ENCODE measurements at places on chromosomes 7 and 10.

- DNase-seq = no peak
Measured at GRCh38 chr7:35971133-35971891, 170.5 kb downstream of the SEPTIN7 start.

DNA sequence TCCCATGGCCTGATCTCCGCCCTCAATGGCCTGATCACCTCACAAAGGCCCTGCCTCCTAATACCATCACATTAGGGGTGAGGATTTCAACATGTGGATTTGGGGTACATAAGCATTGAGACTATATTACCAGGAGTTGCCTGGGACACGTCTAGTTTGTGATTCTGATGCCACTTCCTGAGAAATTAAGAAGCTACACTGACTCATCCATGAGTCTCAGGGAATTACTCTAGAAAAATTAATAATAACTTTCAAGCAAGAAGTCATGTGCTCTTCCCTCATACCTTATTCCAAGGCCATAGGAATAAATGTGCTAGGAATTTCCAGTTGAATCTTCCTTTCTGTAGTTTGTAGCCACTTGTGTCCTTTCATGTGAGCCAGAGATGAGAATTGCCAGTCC lies 519.3 kb upstream of the MKI67 start:
- no peak for DNase-seq

- no peak for DNase-seq
Measured at GRCh38 chr10:3401491-3401938, 228.9 kb upstream of the PITRM1 start.

DNA sequence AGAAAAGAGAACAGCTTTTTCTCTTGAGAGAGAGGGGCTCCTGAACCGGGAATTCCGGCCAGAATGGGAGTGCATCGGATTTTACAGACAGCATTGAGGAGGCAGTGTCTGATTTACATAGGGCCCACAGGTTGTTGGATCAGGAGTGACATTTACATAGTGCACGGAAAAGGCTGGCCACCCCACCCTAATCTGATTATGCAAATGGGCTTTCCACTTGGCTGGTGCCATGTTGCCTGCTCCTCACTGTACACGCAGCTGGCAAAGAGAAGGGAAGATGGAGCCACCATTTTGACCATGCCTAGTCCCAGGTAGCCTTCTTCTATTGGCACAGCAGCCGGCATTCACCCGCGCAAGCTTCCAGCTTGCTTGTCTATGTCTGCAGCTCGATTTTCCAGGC lies 77.5 kb upstream of the FAM171A1 start:
- DNase-seq = no peak

GRCh38 chr10:14123139-14123538 lies 207.6 kb downstream of the FRMD4A start:
- DNase-seq = no peak

DNA sequence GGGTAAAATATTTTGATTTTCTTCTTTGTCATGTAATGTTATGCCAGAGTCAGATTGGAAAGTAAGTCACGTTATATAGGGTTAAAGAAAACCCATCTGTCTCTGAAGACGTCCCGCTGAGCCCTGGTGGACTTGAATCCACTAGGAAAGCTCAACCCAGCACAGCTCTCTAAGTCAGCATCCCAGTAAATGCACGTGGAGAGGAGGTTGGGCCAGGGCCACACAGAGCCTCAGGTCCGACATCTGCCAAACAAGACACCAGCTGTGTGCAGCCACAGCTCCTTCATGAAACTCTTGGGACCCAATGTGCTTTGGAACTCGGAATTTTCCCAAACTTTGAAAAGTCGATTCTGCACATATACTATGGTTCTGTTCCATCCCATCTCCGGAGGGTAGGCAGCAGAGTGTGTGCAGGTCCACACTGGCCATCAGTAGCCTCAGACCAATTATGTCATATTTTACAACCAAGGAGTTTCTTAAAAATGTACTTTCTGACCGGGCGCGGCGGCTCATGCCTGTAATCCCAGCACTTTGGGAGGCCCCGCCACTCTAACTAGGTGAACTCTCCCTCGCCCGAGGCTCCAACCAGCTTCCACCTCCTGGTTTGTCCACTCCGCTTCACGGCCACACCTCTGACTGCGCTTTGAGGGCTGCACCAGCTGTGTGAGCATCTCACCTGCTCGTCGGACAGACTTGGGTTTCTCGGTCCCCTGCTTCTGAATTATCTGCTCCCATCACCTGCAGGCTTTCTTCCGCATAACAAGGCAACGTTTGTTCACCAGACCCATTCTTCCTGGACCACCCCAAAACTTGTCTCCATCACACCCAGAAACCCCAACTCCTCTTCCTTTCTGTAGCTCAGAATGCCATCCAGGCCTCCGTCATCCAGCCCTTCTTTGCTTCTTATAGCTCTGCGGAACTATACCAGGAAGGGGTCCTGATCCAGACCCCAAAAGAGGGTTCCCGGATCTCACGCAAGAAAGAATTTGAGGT lies 29.7 kb upstream of the DNAJB6 start:
- DNase-seq = no peak

DNA sequence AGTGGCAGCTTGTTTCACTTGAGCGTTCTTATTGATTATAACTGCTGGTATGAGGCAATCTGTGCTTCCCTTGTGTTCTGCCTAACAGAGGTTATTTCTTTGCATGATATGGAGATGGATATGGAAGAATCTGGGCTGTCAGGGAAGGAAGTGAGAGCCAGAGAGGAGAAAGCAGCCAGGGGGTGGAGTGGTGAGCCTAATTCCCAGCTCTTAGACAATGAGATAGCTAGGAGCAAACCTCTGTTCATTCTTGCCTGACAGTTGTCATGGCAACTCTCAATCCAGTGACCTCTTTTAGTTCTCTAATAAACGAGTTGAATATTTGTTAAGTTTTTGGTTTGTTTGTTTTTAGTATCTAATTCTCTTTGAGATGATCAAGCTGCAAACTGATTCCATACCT lies 214.3 kb downstream of the NRG3 start:
- no peak for DNase-seq

- DNase-seq = no peak
Measured at GRCh38 chr7:100190048-100190711, 12.5 kb downstream of the STAG3 start.

- DNase-seq = no peak
Measured at GRCh38 chr10:113552014-113552413, 839 bp upstream of the HABP2 start.

- DNase-seq = no peak
Measured at GRCh38 chr7:27936768-27937102, 196.8 kb downstream of the TAX1BP1 start.

- no peak for DNase-seq
Measured at GRCh38 chr10:102678842-102679289, 34.6 kb downstream of the TRIM8 start.

DNA sequence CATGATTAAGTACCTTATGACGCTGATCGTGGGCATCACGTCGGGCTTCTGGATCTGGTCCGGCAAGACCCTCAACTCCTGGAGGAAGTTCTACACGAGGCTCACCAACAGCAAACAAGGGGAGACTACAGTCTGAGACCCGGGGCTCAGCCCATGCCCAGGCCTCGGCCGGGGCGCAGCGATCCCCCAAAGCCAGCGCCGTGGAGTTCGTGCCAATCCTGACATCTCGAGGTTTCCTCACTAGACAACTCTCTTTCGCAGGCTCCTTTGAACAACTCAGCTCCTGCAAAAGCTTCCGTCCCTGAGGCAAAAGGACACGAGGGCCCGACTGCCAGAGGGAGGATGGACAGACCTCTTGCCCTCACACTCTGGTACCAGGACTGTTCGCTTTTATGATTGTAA lies 2.5 kb downstream of the FZD1 start:
- no peak for DNase-seq

GRCh38 chr7:127383123-127383835 lies 9.2 kb downstream of the ZNF800 start:
- DNase-seq = no peak

DNA sequence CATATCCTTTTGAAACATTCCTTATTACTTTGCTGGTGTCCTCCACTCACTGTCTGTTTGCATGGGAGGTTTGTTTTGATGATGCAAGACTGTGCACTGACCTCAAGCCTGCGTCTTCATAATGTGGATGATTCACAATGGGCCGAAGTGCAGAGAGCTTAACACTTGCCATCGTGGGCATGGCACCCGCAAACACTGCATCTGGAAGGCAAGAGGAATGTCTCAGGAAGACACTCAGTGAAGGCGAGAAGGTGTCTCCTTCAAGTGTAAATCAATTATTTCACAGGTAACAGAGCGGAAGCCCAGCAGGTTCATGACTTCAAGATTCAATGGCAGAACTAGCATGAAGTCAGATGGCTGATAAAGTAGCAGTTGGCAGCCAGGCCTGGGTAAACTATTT lies 98.1 kb downstream of the DPY19L1 start:
- no peak for DNase-seq

DNA sequence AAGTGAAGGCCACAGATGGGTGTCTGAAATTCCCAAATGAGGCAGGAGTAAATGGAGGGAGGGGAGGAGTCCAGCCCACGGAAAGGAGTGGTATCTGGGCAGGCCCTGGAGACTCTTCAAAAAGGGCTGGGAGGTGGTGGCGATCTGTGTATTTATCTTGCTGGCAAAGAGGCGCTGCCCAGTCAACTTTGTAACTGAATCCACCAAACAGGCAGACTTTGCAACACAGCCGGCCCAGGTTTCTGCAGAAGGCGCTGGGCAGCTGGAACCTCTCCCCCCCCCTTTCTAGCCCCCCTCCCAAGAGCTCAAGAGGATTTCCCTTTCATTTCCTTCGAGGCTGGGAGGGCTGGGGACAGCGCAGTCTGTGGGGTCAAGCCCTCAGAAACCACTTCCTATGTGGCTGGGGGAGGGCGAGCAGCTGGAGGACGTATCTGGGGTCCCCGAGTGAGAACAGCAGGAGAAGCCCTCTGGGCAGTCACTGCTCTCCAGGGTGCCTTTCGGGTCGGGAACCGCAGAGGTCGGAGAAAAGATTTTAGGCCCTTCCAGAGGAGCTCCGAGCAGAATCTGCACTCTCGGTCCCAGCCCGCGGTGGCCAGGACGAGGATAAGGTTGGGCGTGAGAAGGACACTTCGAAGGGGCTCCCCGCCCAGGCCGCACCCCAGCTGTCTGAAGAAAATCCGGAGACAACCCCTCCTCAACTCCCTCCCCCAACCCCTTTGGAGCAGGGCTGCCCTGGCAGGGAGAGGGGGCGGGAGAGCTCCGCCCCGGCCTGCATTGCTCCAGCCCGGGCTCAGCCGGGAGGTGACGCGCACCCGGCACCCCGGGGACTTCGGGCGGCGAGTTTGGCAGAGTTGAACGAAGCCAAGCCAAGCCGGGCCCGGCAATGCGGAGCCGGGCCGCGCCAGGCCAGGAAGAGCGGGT lies 965 bp downstream of the ZCCHC24 start:
- DNase-seq = peak; percentile 43

DNA sequence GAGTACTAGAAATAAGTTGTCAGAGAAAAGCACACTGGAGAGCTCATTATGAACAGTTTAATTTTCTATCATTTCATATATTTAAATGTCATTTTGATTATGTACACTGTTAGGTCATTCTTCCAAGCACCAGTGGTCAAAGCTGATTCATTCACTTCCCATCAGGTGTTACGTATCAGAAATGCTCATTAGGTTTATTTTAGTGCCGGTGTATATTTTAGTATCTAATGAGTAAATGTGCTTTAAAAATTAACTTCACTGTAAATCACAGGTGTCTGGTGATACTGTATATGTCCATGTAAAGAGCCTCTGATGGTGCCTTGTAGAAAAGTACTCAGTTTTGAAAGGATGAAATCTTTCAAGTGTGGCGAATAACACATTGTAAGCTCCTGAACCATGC lies 3.5 kb downstream of the DMTF1 start:
- no peak for DNase-seq

- no peak for DNase-seq
Measured at GRCh38 chr10:4194231-4194630, 409.2 kb upstream of the KLF6 start.

DNA sequence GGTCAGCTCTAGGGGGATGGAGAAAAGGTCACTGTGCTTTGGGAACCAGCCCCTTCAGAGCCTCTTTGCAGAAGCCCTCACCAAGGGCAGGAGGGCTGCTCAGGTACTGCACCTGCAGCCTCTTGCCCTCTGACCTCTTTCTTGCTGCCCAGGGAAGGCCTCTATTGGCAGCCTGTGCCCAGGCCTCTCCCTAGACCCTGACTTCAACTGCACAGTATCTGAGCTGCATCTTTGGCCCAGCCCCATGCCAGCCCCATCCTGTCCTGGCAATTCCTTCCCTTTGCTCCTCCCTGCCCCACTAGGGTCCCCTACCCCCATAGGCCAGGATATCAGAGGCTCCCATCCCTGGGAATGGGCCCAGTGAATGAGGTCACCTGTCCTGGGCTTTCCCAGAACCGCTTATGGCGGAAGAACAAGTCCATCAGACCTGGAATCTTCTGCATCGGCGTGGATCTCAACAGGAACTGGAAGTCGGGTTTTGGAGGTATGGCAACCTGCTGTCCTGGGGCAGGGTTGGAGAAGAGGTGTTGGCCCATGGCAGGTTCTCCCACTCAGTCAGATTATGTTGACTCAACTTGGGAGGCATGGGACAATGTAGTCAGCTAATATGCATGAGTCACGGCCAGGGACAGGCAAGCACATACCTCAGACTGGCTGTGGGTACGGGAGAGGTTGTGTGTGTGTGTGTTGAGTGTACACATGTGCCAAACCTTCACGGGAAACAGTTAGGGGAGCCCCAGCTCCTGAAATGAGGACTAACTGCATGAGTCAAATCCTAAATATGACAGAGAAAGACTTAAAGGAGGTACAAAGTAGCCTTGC lies 17.1 kb upstream of the CPA1 start:
- DNase-seq = no peak

DNA sequence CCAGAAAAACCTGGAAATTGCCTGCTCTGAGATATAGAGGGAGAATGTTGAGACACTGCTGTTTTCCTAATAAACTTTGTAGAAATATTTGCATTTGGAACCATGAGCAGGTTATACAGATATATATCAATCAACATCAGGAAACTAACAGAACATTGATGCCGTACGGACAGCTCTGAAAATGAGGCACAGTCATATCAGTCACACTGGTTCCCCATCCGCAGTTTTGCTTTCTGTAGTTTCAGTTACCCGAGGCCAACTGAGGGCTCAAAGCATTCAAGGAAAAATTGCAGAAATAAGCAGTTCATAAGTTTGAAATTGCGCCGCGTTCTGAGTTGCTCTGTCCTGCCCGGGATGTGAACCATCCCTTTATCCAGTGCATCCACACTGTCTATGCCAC lies 137.9 kb downstream of the KLF6 start:
- no peak for DNase-seq

DNA sequence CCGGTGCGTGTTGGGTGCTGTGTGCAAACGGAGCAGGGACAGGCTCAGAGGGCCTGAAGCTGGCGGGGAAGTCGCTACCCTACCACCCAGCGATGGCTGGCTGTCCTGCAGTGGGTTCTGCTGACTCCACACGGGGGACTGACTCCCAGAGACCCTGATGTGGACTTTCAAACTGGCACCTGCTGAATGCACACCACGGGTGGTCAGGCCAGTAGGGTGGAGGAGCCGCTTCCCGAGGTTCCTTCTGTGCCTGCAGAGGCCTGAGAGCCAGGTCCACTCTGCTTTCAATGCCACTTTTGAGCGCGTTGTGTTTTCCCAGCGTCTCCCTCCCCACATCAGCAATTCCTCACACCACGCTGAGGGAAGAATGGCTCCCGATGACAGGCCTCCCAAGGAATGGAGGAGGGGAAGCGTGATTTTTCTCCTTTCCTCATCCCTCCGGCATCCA lies 135.3 kb downstream of the ADARB2 start:
- DNase-seq = no peak

- DNase-seq = no peak
Measured at GRCh38 chr10:29840516-29841276, 205.9 kb upstream of the SVIL start.

- no peak for DNase-seq
Measured at GRCh38 chr7:50981743-50982142, 199.0 kb upstream of the GRB10 start.

All from activated CD4-positive, alpha-beta T cell treated with anti-CD3 and anti-CD28 coated beads, Interleukin-2, amount 50 U/mL, for 1 hour (primary cell).